ENCODE measurements at places on chromosomes 7 and 10. TPM values are rescaled to one million over a fixed set of nuclear protein-coding genes. Genes with fewer than 3 reads are reported as not detected.
A peak's percentile ranks its signal among the peaks of the same experiment; 100 is the strongest.

Gene SFMBT2
- polyA plus RNA-seq: 0.53 TPM

DNA sequence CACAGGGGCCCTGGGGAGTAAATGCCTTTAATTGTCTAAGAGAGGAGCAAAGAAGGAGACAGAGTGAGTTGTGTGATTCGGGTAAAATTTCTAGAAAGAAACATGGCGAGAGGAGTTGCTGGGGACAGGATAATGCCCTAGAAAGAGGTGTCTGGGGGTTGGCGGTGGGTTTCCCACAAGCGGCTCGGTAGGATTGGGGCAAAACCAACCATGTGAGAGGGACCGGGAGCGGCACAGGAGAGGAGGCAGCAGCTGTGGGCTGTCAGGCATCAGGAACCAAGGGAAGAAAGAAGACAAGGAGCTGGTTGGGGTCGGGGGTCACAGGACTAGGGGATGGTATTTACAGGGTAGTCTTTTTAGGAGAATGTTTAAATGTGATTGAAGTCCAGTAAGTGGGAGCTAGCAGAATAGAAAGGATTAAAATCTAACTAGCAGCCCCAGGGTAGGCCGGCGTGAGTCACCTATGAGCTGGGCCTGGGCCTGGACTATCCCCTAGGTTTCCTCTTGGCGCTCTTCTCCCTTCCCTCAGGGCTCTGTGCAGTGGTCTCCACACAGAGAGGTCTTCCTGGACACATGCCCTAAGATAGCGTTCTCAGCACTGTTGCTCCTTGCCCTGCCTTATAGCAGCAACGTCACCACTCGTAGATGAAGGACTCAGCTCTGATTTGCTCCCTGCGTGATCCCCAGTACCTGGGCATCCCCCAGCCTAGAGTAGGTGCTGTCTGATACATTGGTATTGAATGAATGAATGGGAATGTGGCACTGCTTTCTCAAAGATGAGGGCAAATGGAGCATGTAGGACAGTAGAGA lies 32.6 kb downstream of the IKZF1 start:
- no peak overlapping the region for H3K4me3 ChIP-seq
- peak overlapping the region; percentile 80 for H3K27ac ChIP-seq
- no peak for DNase-seq

GRCh38 chr7:22443370-22444180 lies 56.4 kb downstream of the STEAP1B start:
- no peak overlapping the region for H3K4me3 ChIP-seq
- H3K27me3 ChIP-seq: peaks cover 9% of the 10 kb centered on the region
- DNase-seq: no peak

- peaks cover 50% of the 10 kb centered on the region for H3K36me3 ChIP-seq
- no peak overlapping the region for H3K4me3 ChIP-seq
- H3K4me1 ChIP-seq: peaks cover 28% of the 10 kb centered on the region
- no peak for DNase-seq
- H3K27ac ChIP-seq: no peak overlapping the region
These were observed 39.5 kb downstream of the NT5C2 start for GRCh38 chr10:103153302-103154197.

DNA sequence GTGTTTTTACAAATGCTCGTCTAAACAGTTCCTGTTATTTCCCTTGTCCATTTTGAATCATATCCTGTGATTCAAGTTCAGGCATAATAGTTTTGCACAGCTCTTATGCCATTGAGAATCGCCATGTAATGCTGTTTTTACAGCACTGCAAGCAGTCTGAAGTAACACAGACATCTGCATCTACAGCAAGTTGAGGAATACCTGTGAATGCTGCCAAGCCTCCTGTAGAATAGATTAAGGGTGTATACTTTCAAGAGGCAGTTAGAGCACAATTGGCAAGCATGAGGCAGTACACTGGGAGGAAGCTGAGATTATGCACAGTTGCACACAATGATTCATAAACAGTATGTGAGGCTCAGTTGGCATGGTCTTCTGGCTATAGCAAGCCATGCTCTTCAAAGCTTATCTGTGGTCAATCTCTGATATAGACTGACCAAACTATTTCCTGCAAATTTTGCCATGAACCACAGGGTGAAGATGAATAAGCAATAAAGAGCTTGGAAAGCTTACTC lies 121.9 kb upstream of the AKR1E2 start:
- H3K36me3 ChIP-seq: no peaks in the 10 kb centered on the region
- H3K4me1 ChIP-seq: no peaks in the 10 kb centered on the region
- DNase-seq: peak; percentile 12
- no peak overlapping the region for H3K4me3 ChIP-seq

DNA sequence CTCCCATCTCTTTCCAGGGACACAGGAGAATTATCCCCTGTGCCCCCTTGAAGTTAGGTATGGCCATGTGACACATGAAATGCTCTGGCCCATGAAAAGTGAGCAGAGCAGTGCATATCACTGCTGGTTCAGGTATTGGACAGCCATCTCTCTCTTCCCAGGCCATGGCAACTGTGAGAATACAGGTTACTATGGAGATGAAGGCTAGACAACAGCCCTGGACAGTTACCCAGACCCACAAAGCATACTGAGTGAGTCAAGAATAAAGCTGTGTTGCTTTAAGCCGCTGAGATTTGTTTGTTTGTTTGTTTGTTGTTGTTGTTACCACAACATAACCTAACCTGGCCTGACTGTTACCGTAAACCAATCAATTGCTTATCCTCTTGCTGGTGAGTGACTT lies 722.3 kb downstream of the KCNMA1 start:
- no peaks in the 10 kb centered on the region for H3K4me1 ChIP-seq
- no peaks in the 10 kb centered on the region for H3K36me3 ChIP-seq
- H3K27me3 ChIP-seq: no peaks in the 10 kb centered on the region
- no peak overlapping the region for H3K4me3 ChIP-seq

GRCh38 chr7:47895026-47895425 lies 53.2 kb downstream of the PKD1L1 start:
- no peak for DNase-seq
- H3K36me3 ChIP-seq: no peaks in the 10 kb centered on the region
- no peaks in the 10 kb centered on the region for H3K4me1 ChIP-seq
